A673 (cell line): ENCODE measurements at places on chromosomes 16 and 17. TPM values are rescaled to one million over a fixed set of nuclear protein-coding genes. Genes with fewer than 3 reads are reported as not detected.

The SPATA32 gene
- 0.22 TPM in 1 of 2 replicates, not detected in the other for total RNA-seq

The GPR179 gene
- 0.04 TPM in 2 replicates for total RNA-seq

The OR2C1 gene
- total RNA-seq, result not detected in 2 replicates

The TBX4 gene
- total RNA-seq, result not detected in 2 replicates

DNA sequence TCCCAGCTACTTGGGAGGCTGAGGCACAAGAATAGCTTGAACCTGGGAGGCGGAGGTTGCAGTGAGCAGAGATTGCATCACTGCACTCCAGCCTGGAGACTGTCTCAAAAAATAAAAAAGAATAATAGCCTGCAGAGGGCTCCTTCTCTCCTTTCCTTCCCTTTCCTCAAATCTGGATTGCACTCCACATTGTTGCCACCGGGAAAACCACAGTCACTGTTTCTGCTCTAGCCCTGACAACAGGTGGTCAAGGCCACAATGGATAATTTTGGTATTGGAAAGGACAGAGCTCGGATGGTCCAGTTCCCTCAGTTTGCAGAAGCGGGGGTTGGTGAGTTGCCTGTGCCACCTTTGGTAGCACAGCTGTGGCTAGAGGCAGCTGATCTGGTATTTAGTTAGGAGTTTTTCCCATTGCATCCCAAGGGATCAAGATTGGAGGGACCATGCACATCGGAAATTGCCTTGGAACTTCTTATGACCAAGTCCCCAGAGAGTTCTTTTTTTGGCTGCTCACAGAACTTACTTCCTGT lies 44.7 kb upstream of the PRSS54 start:
- peak; percentile 50 for DNase-seq

- no peak for DNase-seq
Measured at GRCh38 chr16:80230328-80231120, 310.3 kb upstream of the DYNLRB2 start.
